ENCODE measurements at places on chromosomes 5 and 9.

DNA sequence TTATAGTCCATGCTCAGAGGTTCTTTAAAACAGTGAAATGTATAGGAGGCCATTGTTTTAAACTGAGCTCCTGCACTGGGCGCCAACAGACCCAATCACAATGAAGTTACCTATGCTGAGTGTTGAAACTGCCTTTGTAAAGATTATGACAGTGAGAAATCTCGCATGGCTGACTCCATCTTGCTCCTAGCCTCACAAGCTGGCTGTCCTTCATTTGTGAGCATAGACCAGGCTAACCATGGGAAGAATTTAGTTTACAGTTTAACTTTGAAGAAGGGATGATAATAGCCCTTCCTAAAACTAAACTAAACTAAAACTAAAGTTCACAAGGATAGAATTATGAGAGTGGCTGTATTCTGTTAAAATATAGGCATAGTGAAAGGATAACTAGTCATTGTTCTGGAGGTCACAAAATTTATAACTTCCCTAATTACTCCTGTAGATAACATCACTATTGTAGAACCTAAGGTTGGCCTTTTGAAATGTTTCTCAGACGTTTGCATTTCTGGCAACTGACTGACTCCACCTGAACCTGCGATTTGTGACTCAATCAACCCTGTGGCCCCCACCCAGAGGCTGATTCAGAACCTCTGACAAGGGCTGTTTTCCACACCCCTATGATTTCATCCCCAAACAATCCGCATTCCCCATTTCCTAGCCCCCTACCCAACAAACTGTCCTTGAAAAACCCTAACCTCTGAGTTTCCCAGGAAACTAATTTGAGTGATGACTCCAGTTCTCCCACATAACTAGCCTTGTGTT, 59.1 kb downstream of the HMHB1 start:
- no peak for DNase-seq

DNA sequence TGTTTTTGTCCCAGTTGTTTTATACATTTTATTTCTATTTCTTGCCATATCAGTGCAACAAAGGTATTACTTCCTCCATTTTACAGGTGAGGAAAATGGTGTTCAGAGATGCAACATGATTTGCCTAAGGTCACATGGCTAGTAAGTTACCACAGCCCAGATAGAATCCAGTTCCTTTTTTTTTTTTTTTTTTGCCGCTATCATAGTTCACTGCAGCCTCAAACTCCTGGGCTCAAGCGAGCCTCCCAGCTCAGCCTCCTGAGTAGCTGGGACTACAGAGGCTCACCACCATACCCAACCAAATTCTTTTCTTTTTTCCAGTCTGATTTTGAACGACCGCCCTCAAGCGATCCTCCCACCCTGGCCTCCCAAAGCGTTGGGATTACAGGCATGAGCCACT, 480 bp upstream of the CCDC69 start:
- no peak for DNase-seq

- DNase-seq: peak; percentile 15
Observed at GRCh38 chr9:124222918-124223720, 34.6 kb upstream of the NEK6 start.

DNA sequence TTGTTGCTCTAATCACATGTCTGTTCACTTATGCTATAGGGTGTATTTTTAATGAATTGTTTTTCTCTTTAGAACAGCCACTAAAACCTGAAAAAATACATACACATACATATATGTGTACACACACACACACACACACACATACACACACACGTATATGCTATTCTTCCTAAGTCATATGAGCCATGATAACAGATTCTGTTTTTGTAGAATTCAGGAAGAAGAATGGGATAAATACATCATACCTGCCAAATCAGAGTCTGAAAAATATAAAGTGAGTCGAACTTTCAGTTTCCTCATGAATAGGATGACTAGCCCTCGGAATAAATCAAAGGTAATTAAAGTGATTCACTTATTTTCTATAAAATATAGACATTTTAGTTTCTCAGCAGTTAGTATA, 231.4 kb downstream of the ARHGEF28 start:
- no peak for DNase-seq

DNA sequence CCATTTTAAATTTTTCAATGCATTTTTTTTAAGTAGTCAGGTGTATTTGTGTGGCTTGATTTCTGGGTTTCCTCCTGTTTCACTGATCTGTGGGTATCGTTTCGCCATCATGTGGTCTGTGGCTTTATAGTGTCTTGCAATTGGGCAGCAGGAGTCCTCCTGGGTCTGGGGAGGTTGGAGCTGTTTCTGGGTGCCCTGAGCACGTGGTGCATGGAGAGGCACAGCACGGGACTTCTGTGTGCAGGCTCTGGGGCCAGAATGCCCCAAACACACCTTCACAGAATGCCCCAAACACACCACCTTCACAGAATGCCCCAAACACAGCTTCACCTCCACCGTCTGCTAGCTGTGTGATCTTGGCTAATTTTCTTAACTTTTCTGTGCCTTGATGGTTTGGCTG, 82.6 kb upstream of the COL5A1 start:
- no peak for DNase-seq

GRCh38 chr5:76684756-76685519, 31.0 kb upstream of the F2R start:
- DNase-seq: no peak

- DNase-seq: no peak
Observed at GRCh38 chr9:87068177-87068840, 121.0 kb upstream of the GAS1 start.

DNA sequence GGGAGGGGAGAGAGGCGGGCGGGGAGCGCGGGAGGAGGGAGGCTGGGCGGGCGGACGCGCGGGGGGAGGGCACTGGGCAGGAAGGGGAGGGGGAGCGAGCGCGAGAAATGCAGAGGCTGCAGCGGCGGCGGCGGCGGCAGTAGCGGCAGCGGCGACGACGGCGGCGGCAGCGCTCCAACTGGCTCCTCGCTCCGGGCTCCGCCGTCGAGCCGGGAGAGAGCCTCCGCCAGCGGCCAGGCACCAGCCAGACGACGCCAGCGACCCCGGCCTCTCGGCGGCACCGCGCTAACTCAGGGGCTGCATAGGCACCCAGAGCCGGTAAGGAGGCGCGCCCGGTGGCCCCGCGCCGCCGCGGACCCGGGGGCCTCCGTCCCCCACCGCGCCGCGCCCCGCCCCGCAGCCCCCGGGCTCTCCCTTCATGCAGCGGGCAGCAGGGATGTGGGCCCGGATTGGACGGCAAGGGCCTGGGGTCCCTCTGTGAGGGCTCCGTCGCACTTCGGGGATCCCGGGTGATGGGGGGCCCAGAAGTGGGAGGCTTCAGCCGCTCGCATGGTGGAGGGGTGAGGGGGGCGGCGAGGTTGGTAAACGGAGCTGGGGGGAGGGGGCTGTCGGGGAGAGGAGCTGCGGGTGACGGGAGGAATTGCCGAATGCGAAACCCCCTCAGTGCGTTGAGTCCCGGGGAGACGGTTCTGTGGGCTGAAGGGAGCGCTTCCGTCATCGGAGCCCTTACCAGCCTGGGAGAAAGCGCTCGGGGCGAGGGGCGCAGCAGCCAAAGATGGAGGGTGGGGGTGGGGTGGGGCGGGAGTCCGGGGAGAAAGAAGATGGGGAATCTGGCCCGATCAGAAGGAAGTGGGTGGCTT, at the start of gene BASP1:
Gene BASP1 (plus strand): TSS at position 139 of the 860 bp plus-strand sequence. CDS start 57,586 bp downstream, outside the sequence.
- DNase-seq: no peak

GRCh38 chr5:159198063-159199036, 11.0 kb downstream of the RNF145 start:
- DNase-seq: no peak

GRCh38 chr9:124776954-124777648, at the start of gene OLFML2A:
TSS of gene OLFML2A (plus strand) at chr9:124777133. CDS start at chr9:124777271, 138 bp downstream.
- peak; percentile 73 for DNase-seq

- no peak for DNase-seq
Observed at GRCh38 chr9:135746565-135746964, 44.6 kb downstream of the KCNT1 start.

- DNase-seq: no peak
Observed at GRCh38 chr9:121773954-121774714, 122.7 kb downstream of the DAB2IP start.

GRCh38 chr5:146766013-146766412, 112.5 kb downstream of the PPP2R2B start:
- DNase-seq: no peak

- peak; percentile 69 for DNase-seq
Observed at GRCh38 chr5:26388976-26389375, 649.4 kb downstream of the CDH9 start.

- peak; percentile 18 for DNase-seq
Observed at GRCh38 chr9:95085036-95085770, 232.3 kb downstream of the FANCC start.

DNA sequence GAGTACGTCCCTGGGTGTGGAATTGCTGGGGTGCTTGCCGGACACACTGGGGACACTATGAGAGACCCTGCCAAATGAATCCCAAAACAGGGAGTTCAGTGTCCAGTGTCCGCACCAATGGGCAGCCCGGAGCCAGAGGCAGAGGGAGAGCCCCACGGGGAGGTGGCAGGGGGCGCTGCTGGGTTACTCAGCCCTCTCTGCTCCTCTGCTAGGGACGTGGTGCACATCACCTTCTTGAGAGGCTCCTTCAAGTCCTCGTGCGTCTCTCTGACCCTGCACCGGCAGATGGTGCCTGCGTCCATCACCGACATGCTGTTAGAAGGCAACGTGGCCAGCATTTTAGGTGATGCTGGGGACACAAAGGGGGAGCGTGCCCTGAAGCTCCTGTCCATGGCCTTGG, 20.8 kb downstream of the STKLD1 start:
- no peak for DNase-seq

DNA sequence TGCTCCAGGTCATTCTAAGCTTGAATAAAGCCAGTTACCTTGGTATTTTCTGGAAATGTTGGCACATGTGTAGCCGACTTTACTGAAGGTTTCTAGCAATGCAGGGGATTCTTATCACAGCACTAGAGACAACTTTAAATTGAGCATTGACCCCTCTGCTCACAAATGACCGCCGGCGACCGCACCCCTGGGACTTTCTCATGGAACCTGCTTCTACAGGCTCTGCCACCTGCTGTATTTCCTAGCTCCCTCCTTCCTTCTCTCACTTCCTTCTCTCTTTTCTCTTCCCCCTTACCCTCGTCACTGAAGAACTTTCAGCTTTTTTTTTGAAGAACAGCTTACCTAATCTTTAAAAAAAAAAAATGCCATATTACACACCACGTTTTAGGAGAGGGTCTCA, 30.9 kb upstream of the DAB2 start:
- DNase-seq: no peak

- DNase-seq: no peak
Observed at GRCh38 chr5:83246071-83246470, 168.7 kb downstream of the XRCC4 start.

GRCh38 chr9:32940740-32941139, 60.7 kb downstream of the APTX start:
- no peak for DNase-seq

- peak; percentile 65 for DNase-seq
Observed at GRCh38 chr5:1111727-1112289, at the start of gene SLC12A7. TSS of gene SLC12A7 (minus strand) at chr5:1112063. CDS start at chr5:1111991, 72 bp downstream.

DNA sequence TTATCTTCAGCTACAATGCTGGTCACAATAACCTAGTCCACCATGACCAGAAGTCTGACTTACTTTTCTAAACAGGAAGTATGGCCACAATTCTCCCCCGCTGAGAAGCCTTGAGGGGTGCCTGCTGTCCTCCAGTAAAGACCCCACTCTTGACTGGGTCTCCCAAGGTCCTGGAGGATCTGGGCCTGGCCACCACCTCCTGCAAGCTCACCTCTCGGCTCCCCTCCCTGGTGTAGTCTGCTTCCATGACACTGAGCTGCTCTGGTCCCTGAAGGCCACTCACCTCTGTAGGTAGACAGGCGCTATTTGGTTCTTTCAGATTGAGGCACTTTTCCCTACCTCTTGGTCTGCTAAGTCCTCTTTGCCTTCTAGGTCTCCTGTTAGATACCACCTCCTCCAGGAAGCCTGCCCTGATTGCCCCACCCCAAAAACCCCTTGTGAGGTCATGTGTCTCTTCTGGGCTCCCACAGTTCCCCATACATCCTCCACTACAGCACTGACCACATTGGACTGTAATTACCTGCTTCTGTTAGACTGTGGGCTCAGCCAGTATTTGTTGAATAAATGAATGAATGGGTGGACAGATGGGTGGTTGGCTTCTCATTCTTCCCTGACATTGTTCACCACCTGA, 62.6 kb upstream of the IER5L start:
- DNase-seq: no peak

GRCh38 chr5:147398860-147399259, 111.0 kb downstream of the DPYSL3 start:
- DNase-seq: no peak

DNA sequence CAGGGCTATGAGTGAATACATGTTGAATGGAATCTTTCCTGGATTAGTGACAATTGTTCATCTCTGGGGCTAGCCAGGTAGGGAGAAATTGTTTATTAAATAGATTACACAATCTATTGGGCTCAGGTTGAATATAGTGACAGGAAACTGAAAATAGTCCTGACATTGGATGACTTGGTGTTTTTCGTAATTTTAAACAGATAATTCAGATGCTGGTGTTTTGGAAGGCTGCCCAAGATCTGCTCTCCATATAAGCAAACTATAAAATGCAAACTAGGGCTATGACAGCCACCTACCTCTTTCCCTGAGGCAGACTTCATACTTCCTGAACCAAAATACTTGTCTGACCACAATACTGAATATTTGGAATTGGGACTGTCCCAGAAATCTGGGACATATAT, 99.1 kb downstream of the ENC1 start:
- no peak for DNase-seq

DNA sequence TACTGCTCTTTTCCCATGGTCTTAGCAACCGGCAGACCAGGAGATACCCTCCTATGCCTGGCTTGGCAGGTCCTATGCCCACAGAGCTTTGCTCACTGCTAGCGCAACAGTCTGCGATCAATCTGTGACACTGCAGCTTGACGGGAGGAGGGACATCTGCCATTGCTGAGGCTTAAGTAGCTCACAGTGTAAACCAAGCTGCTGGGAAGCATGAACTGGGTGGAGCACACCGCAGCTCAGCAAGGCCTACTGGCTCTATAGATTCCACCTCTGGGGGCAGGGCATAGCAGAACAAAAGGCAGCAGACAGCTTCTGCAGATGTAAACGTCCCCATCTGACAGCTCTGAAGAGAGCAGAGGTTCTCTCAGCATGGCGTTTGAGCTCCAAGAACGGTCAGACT, 40.4 kb downstream of the MCTP1 start:
- DNase-seq: no peak

GRCh38 chr5:36950586-36951457, 74.3 kb downstream of the NIPBL start:
- DNase-seq: no peak

DNA sequence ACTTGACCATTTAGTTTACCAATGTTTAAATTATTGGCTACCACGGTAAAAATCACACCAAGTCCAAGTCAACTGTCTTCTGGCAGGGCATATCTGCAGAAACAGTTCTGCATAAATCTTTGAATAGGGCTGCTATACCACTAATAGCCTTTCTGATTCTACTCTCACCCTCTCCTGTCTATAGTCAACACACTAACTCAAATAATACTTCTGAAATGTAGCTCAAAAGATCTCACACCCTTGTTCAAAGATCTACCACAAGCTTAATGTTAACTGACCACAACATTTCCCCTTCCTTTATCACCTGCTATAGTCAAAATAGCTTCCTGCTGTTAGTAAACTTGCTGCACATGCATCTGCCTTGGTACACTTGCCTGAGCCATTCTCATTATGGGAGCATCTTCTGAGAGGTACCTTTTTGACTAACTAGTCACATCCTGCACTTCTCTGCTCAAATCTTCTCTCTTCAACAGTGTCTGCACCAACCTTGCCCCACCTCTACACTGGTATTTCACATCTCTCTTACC, 319.4 kb downstream of the CDH10 start:
- no peak for DNase-seq

Measured in NCI-H1417 (cell line).